ENCODE measurements at places on chromosomes 7 and 10.
A peak's percentile ranks its signal among the peaks of the same experiment; 100 is the strongest.

DNA sequence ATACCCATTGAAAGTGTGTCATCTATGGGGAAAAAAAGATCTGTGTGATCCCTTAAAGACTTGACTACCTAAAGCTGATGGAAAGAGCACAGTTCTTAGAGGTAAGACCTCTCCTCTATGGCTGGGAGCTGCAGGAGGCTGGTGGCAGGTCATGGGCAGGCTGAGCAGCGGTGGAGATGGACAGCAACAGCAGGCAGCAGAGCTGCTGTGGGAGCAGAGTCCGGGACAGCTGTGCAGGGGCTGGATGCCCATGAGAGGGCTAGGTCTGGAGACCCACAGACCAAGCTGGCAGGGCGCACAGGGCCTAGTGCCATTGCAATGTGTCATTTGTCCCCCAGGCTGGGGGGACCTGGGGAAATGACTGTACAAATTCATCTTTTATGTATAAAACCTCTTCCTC, 13.4 kb upstream of the EPHA1 start:
- DNase-seq: no peak

DNA sequence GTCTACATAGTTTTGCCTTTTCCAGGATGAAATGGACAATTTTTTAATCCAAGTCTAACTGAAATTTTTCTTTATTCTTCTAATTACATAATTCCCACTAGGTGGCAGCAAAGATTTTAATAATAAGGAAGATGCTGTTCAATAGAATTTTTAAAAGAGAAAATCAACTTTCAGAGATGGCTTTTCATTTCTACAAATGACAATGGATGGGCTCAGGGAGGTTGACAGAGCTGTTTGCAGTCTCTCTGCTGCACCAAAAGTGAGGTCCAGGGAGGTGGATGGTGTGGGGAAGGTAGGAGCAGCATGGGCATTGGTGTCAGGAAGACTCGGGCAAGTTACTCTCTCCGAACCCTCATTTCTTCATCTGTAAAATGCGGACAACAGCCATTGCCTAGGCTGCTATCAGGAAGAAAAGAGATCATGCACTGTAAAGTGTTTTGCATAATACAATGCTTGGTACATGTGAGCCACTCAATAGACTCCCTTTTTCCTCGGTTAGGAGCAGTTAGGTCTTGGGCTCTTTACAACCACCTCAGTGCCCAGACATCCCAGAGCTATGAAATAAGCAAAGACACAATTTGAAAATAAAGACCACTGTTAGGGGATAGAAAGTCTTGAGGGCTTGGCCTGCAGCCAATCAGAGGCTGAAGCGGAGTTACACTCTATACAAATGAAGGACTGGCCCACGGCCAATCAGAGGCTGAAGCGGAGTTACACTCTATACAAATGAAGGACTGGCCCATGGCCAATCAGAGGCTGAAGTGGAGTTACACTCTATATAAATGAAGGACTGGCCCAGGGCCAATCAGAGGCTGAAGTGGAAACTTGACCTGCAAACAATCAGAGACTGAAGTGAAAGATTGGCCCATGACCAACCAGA, 107.1 kb downstream of the ABLIM1 start:
- no peak for DNase-seq

DNA sequence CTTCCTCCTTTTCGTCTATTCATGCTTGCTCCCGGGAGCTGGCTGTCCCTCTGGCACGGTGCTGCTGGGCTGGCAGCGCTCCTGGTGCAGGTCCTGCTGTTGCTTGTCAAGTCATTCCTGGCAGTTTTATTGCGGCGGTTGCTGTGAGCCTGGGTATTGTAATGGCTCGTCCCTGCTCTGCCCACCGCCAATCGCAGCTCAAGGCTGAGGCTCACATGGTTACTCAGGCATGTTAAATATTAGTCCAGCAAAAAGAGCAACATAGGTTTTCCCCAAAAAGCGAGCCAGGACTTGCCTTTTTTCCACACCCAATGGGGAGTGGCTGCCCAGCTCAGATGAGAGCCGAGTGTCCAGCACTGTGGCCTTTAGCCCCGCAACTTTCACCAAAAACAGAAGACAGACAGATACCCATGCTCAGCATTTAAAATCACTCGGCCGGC, 492.9 kb upstream of the FOXK1 start:
- peak; percentile 53 for DNase-seq

- no peak for DNase-seq
Measured at GRCh38 chr10:116722736-116723427, 19.5 kb downstream of the HSPA12A start.

- no peak for DNase-seq
Measured at GRCh38 chr10:35554461-35555056, 50.6 kb upstream of the GJD4 start.

DNA sequence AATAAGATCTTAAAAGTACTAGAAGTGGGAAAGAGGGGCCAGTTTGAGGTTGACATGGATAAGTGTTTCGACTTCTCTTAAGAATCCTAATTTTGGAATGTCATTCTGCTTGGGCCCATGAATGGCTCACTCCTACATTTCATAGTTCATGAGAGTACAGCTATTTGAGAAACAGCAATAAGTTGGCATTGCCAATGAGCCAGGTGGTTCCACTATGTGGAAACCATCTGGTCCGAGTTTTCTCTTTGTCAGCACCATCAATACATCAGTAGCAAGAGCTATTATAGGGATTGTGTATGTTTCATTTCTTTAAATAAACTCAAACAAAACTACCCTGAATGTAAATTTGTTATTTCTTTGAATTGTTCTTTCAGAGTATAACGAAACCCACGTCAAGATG, 78.1 kb upstream of the NEBL start:
- no peak for DNase-seq

DNA sequence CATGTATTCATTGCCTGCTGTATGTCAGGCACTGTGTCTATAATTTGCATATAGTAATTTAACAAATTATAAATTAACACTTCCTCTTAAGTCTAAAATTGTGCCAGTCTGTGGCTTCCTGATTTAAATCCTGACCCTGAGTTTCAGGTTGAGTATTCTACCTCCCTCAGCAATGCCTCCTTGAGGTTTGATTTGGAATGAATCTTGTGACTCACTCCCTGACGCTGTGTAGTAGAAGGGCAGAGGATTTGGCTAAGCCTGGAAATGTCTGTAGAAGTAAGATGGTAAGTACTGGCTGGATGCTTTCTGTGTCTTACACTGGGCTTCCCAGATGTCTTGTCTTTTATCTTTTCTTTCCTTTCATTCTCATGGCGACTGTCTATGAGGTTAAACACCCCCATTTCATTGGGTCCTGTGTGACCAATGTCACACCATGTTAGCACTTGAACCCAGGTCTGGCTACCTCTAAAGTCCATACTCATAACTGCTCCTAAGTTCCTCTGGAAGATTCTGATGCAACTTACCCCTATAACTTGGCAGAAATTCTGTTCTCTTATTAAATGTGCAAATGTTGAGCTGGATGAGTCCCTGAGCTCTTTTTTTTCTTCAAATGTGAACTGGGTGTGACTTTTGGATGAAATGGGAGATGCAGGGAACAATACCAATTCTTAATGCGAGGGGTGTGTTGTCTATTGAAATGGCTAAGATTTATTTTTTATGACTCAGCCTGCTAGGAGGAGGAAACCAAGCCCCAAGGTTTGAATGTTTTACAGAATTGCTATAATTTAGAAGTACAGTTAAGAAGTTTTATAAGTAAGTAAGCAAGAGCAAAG, 48.5 kb downstream of the PLCE1 start:
- no peak for DNase-seq

DNA sequence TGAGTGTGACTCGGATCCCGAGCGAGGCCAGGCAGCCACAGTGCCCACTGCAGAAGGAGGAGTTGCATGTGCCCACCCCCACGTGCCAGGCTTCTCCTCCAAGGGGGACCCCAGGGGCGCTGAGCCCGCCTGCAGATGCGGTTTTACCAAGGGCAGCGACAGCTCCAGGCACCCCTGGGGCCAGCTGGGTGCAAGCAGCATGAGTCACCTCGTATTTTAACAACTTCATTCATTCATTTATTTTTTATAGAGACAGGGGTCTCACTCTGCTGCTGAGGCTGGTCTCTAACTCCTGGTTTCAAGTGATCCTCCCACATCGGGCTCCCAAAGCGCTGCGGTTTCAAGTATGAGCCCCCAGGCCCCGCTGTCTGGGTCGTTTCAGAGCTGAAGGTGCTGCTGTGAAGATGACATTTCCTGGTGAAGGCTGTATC, 1.3 kb upstream of the FOXL3 start:
- DNase-seq: no peak

GRCh38 chr7:124106575-124106974, 73.7 kb upstream of the TMEM229A start:
- no peak for DNase-seq

DNA sequence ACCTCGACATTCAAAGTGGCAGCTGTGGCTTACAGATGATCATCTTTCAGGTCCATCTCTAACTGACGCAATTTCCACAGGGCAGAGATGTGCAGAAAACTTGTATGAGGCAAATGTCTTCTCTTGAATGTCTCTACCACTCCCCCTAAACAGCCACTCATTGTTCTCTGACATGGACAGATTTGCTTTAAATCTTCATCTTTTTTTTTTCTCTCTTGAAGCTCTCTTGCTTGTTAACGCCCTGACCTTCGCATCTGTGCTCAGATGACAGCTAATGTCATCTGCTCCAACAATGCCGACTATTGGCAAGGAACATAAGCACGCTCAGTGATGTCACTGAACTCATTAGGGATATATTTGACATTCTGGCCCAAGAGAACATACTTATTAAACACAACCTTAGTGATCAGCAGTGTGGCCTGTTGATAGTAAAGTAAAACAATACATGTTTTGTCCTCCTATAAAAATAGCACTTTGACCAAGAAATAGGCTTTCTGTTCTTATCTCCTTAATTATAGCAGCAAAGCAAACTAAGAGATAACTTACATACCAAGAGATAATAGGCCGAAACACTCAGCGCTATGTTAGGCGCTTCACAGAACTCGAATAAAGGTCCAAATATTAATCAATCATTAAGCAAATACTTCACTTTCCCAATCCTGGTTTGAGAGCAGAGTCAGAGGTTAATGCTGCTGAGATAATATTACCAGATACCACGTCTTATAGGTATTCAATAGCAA, 583.5 kb downstream of the PARD3 start:
- no peak for DNase-seq

DNA sequence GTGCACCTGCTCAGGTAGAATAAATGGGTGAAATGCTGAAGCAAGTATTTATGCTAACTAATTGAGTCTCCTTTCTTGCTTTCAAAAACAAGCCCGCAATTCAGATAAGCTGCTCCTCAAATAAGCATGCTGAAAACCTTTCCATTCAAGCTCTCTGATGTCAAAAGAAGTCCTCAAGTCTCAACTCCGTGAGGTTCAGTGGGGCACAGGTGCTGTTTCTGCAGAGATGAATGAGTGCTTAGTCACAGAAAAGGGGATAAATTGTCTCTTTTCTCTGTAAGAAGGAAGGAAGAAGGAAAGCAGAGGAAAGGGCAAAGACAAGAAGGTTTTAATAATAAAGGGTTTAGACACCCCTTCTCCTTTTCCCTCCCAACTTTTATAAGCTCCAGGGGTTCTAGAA, 229.8 kb upstream of the NPY start:
- no peak for DNase-seq

- DNase-seq: peak; percentile 65
Measured at GRCh38 chr10:43671659-43672531, 23.2 kb upstream of the ZNF32 start.

DNA sequence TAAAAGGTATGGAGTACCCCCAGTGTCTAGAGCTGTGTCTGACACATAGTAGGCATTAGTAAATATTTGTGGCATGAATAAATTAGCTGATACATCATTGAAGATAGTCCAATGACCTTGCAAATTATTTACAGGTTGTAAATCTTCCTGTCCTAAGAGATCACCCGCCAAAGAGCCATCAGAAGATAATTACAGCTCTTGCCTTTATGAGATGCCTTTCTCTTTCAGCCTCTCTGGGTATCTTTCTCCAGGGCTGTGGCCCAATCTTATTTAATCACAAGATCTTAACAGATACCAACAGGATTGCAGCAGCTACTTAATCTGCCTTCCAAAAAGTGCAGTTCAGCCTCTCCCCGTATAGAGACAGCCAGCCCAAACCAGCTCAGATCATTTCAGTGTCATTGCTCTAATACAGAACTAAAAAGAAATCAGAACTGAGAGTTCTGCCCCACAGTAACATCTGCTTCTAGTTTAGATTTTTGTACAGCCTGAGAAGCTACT, 41.5 kb downstream of the MYOF start:
- no peak for DNase-seq

- DNase-seq: no peak
Measured at GRCh38 chr10:3745521-3745920, 39.5 kb downstream of the KLF6 start.

GRCh38 chr7:38215735-38216670, 38.0 kb downstream of the STARD3NL start:
- peak; percentile 77 for DNase-seq

GRCh38 chr10:130707389-130707979, 571.3 kb downstream of the GLRX3 start:
- DNase-seq: no peak

GRCh38 chr10:58282615-58283014, 13.7 kb downstream of the CISD1 start:
- no peak for DNase-seq

GRCh38 chr7:44794331-44794730, 2.1 kb upstream of the PPIA start:
- no peak for DNase-seq

DNA sequence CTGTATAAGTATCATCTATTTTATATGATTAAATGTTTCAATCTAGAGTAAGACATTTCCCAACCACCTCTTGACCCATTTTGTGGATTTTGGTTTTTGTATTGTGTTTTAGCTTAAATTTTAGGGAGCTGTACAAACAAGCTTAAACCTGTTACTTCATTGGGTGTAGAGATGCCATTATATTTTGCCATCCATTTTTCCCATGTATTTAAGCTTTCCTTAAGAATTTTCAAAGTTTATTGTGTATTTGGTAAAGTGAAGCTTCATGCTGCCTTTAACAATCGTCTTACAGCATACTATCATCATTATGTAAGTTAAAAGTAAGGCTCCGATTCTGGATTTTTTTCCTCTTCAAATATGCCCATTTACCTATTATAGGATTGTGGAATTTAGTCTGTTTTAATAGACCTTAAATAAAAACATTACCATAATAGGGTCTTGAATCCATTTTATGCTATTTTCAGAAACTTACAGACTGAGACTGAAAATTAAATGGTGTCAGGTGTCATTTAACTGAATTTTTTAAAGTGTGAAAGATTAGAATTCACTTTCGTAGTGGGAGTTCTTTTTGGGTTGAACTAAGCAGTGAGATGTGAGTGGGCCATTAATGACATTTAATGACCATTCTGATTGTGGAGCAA, 2.2 kb downstream of the KMT2E start:
- DNase-seq: no peak

- no peak for DNase-seq
Measured at GRCh38 chr7:1727079-1727478, 57.0 kb downstream of the ELFN1 start.

- no peak for DNase-seq
Measured at GRCh38 chr10:9733766-9734165, 1283.9 kb upstream of the CELF2 start.

GRCh38 chr10:86254526-86255174, 111.9 kb downstream of the GRID1 start:
- DNase-seq: no peak

- no peak for DNase-seq
Measured at GRCh38 chr10:5525561-5526341, 990 bp downstream of the CALML3 start.
